ENCODE measurements at places on chromosomes 7 and 10.

DNA sequence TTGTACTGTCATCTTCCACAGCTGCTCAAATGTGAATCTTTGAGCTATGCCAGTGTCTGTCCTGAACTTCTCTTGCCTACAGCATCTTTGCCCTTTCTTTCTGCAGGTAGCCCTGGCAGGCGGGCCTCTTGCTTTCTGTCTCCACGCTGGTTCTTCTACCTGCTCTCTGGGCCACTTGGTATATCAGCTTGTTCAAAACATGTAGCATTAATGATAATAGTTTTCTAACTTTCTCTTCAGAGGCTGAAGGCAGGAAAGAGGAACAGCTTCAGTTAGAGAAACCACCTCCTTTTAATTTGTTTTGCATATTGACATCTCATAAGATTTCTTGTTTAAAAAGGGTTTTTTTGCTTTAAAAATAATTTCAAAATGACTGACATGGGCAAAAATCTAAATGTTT, 923 bp upstream of the FGL2 start:
- no peak for DNase-seq

GRCh38 chr10:50514995-50515394, 108.8 kb downstream of the SGMS1 start:
- DNase-seq, result no peak

DNA sequence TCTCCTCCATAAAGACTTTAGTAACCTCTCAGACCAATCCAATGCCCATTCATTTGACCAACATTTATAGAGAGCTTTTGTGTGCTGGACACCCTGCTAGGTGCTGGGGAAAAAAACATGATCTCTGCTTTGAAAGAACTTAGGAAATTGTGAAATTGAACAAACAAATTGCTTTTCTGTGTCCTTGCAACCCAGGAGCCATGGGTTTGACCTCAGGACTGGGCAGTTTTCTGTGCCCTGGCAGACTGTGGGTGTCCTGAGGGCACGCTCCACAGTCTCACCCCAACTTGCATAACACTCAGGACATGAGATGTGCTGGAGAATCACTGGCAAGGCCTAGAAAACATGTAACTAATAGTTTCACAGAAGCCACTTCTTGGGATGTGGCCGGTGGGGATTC, 429.1 kb upstream of the ZMIZ1 start:
- no peak for DNase-seq

DNA sequence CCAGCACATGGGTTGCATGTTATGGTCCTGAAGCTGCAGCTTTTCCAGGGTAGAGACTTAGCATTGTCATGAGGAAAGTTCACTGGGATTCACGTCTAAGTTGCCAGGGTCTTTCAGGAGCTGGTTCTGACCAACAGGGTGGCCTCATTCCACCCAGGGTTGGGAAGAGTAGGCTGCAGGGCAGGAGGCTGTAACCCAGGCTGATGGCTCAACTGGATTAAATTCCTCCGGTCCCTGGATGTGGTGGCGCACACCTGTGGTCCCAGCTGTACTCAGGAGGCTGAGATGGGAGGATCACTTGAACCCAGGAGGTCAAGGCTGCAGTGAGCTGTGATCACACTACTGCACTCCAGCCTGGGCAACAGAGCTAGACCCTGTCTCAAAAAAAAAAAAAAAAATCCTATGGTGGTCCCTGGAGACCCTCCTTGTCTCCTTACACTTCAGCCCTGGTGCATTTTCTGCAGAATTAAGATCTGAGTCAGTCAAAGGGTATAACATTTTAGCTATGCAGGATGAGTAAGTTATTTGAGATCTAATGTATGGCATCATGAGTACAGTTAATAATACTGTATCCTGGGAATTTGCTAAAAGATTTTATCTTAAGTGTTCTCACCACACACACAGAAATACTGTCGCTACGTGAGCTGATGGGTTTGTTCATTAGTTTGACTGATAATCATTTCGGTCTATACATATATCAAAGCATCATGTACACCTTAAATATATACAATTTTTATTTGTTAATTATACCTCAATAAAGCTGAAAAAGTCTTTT, 44.0 kb downstream of the ASB13 start:
- peak; percentile 18 for DNase-seq

- no peak for DNase-seq
These were observed 28.9 kb upstream of the STK17A start for GRCh38 chr7:43553999-43554398.

DNA sequence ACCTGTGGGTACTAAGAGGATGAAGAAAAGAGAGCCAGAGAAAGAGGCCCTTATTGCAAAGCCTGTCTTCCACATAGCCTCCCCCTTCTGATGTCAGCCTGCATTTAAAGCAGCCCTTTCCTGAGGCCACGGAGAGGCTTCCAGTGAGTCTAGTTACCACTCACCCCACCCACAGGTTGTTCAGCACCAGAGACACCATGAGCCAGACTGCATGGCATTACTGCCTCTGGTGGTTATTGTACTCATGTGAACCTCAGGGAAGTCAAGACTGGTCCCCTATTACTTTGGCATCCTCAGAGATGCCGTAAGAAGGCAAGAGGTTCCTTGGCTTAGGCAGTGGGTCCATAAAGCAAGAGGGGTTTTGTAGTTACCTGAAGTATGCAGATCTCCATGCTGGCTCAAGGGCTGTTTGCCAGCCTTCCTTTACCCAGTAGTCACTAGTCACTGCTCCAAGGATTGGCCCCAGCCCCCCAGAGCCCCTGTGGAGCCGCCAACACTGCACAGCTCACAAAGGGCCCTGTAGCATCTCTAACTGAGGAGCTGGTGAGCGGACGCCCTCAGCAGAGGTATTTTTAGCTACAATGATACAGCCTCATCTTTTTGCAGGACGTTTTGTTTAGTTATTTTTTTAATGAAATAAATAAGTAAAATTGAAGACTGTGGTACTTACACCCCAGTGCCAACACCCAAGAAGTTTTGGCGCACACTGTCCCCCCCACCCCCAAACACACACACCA, 20.7 kb downstream of the LRRC4 start:
- no peak for DNase-seq

DNA sequence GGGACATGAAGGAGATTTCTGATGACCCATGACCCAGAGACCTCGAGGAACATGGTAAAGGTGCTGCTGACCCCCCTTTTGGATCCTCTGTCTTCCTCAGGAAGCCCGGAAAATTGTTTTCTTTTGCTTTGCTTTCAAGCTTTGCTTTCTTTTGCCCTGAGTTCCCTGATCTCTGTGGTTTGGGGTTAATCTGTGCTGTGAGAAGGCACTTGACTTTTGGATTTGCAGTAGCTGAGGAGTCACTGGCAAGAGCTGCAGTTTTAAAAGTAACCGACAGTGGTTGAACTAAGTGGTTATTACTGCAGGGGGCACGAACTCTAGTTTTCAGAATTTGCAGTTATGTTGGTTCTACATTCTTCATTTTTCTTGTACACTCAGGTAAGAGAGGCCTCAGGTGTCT, 53.0 kb downstream of the PDZD8 start:
- peak; percentile 47 for DNase-seq

- no peak for DNase-seq
These were observed 142.2 kb upstream of the HDAC9 start for GRCh38 chr7:18353339-18353738.

- no peak for DNase-seq
These were observed 21.7 kb downstream of the LYZL2 start for GRCh38 chr10:30607814-30608213.

DNA sequence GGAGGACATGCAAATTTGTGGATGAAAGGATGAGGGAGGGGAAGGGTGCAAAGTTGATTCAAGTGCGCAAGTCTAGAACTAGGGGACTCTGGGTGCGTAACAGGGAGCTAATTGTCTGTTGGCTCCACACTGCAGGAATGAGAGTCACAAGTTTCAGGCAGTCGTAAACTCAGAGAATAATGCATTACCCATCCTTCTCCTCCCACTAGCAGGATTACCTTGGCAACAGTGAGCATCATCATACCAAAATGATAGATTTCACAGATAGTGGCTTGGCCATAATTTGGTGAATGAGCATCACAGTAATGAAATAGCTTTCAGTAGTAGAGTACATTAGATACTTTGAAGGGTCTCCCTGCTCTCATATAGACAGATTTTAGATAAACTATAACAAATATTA, 565.5 kb downstream of the GALNT17 start:
- no peak for DNase-seq

GRCh38 chr7:101586078-101586905, 42.8 kb downstream of the MYL10 start:
- DNase-seq, result no peak

DNA sequence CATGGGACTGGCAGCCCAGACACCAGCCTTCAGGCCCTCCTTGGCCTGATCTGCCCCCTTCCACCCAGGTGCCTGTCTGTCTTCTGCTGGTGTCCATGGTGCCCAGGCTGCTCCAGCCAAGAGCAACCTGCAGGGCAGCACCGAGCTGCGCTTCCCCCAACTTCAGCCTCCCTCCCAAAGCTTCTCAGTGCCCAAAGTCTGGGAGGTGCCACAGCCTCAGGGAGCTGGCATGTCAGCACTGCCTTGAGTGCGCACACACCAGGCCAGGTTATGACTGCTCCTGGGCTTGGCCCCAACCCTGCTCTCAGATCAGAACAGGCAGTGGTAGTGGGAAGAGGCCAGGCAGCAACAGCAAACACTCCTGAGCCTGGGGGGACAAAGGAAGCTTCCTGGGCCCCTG, 304.6 kb upstream of the NRG3 start:
- DNase-seq, result no peak

DNA sequence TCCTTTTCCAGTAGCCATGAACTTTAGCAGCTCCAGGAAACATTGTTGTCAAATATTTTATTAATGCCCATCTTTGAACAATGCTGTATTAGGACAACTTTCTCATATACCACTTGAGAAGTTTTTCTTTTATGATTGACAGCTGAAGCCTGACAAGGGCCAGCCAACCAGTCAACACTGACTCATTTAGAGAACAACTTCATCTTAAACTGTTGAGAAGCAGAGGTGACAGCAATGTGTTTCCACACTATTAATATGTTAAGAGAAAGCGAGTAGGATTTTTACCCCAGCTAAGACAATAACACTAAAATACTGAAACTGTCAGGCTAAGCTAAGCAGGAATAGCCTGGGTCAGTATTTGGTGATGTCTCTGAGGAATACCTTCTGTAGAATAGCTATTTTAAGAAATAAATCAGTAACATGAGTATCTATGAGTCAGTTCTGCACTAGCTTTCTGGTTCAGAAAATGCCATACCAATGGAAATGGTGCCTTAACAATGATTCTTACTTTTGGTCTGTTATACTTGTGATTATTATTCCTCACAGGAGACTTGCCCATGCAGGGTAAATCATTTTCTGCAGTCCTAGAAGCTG, 168.8 kb upstream of the POT1 start:
- DNase-seq, result peak; percentile 8

- DNase-seq, result no peak
These were observed 159.7 kb downstream of the CCDC3 start for GRCh38 chr10:12841826-12842225.

- DNase-seq, result no peak
These were observed 24.5 kb upstream of the ABLIM1 start for GRCh38 chr10:114682532-114682931.

DNA sequence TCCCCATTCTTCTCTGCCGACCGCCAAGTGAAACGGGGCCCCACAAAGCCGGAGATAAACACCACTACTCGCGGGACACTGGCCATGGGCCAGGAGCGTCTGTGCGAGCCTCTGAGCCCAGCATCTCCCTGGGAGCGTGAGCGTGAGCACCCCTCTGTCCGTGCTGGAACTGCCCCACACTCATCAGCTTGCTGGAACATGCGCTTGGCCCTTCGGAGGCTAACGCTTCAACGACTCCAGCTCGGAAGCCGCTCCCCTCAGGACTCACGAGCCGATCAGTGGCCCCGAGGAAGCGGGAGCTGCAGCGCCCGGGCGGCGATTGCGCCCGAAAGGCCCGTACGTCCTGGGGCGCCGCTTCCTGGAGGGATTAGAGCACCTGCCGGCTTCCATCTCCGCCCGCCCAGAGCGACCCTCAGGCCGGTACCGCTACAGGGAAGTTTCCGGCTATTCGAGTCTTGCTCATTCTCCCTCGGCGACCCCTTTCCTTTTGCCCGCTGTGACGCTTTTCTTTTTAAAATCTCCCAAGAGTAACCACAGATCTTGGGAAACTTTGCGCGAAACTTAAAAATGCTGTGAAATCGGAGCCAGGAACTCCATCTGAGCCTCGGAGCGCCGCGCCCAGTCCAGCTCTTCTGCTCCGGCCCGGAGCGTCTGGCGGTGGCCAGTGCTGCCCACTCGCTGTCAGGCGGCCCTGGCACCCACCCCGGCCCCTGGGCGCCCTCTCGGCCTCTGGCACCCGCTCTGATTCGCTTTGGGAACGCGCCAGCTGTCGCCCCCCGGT, 1.0 kb downstream of the TLL2 start:
- no peak for DNase-seq

DNA sequence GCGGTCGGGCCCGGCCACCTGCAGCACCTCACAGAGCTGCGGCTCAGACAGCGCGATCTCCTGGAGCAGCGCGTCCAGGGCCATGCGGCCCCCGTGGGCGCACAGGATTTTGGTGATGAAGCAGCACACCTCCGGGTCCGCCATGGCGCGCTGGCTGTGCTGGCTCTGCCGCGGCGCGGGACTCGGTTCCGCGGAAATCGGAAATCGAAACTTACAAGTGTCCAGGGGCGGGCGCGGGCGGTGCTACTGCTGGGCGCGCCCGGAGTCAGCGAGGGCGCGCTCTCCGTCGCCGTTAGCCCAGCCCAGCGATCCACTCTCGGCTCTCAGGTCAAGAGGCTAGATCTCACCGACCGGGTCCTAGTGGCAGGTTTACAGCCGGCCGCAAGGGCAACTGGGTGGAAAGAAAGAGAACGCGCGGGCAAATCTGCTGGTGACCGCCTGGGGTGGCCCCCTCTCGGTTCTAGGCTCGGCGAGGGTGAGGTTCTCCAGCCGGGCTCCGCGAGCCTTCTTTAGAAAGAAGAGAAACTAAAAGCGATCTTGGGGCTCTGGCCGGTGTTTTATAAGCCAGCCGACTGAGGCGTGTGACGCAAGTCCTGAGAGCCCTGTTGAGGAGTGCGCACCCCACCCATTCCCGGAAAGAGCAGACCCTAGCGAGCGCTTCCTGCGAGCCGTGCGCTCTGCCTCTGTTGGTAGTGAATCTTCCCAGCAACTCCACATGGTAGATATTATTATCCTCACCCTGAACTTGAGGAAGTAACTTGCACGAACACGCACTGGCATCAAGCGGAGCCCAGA, at the start of gene ZC3HAV1:
Gene ZC3HAV1, minus strand, starts transcription at position 533 of the 795 bp plus-strand sequence. Its CDS starts 389 bp downstream, at position 144.
- peak; percentile 83 for DNase-seq

GRCh38 chr10:42149722-42150427, 488.5 kb downstream of the ZNF33B start:
- DNase-seq, result no peak

- DNase-seq, result no peak
These were observed 29.6 kb downstream of the AMZ1 start for GRCh38 chr7:2717293-2718261.

- DNase-seq, result no peak
These were observed 745.9 kb downstream of the GATA3 start for GRCh38 chr10:8800426-8800825.

DNA sequence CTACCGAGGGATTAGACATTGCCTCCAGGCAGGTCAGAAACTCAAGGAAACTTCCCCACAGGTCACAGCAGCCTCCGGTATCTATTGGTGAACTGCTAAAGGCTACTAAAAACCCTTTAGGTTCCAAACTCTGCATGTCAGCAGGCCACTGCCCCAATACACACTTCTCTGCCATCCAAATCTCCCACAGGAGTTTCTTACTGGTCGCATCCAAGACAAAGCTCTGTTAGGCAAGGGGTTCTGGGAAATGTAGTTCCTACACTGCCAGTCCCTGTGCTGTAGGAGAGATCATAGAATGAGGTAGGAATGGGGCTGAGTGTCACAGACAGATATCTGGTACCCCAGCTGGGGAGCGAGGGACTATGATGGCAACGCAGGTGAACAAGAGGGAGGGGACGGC, 757.0 kb upstream of the C7orf33 start:
- no peak for DNase-seq

All from HCEC 1CT (cell line).